A673 (cell line): ENCODE measurements at places on chromosomes 12 and 14. TPM values are rescaled to one million over a fixed set of nuclear protein-coding genes. Genes with fewer than 3 reads are reported as not detected.

- DNase-seq = no peak
Measured at GRCh38 chr12:116236976-116237375, 40.5 kb downstream of the MED13L start.

DNA sequence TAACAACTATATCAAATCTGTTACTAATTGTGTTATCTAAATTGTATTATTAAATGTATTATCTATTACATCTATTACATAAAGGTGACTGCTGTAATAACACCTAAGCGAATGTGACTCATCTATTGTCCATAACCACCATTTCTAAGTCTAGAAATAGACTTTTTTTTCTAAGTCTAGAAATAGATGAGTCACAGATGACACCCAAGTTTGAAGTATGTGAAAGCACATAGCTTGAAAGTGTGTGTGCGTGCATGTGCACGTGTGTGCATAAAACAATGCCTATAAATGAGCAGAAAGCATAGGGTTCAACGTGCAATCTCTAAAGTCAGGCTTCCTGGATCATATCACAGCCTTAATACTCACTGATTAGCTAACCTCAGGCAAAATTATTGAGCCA is 451.3 kb upstream of the USP15 start:
- no peak for DNase-seq

DNA sequence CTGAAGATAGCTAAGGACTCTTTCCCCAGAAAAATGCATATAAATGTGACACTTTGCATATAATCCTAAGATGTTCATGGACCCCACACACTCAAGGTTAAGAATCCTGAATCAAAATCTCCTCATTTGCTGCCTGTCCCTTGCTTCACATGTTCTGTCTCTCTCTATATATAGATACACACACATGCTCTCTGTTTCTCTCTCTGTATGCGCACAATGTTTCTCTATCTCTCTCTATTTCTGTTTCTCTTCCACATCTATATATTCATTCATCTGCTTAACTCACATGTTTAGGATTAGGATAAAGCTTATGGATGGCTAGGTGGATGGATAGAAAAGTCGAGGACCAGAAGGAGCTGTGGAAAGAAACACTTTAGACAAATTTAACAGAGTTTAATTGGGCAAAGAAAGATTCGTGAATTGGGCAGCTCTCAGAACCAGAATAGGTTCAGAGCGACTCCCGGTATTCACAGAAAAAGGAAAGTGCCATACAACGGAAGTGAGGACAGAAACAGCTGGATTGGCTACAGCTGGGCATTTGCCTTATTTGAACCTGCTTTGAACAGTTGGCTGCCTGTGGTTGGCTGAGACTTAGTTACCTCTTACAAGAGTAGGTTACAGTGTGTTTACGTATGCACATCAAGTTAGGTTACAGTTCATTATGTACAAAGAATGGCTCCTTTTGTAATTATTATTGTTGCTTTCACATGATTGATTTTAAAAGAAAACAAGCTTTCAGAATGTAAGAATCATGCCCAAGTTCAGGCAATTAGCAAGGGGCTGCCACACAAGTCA is 57.6 kb downstream of the EMP1 start:
- no peak for DNase-seq

GRCh38 chr12:22310275-22310674 is 24.2 kb downstream of the ST8SIA1 start:
- DNase-seq = no peak

The PLBD1 gene
- not detected in 2 replicates for total RNA-seq

DNA sequence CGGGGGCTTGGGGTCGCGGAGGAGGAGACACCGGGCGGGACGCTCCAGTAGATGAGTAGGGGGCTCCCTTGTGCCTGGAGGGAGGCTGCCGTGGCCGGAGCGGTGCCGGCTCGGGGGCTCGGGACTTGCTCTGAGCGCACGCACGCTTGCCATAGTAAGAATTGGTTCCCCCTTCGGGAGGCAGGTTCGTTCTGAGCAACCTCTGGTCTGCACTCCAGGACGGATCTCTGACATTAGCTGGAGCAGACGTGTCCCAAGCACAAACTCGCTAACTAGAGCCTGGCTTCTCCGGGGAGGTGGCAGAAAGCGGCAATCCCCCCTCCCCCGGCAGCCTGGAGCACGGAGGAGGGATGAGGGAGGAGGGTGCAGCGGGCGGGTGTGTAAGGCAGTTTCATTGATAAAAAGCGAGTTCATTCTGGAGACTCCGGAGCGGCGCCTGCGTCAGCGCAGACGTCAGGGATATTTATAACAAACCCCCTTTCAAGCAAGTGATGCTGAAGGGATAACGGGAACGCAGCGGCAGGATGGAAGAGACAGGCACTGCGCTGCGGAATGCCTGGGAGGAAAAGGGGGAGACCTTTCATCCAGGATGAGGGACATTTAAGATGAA is 630 bp downstream of the FOS start:
- DNase-seq = peak; percentile 66

The RNASE1 gene
- not detected in 2 replicates for total RNA-seq

The C12orf50 gene
- 0.15 and 0.20 TPM in 2 replicates for total RNA-seq

- DNase-seq = peak; percentile 41
Measured at GRCh38 chr12:76080729-76081415, 3.6 kb downstream of the NAP1L1 start.

- no peak for DNase-seq
Measured at GRCh38 chr14:99265571-99265970, 6.4 kb downstream of the BCL11B start.

DNA sequence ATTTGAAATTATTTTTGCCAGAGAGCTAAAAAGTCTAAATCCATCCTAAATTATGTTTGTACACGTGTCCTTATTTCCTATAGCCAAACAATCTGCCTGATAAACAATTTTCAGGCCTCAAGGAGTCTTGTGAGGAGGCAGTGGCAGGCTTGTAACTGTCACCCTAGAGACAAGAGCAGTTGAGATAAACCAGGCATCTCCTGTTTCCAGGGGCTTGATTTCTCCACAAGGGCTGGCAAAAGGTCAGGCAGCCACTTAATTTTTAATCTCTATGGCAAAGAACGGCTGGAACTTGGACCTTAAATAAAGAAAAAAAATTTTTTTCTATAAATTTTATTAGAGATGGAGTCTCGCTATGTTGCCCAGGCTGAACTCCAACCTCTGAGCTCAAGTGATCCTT is 15.5 kb downstream of the PKP2 start:
- no peak for DNase-seq

GRCh38 chr14:96586056-96586455 is 83.9 kb downstream of the PAPOLA start:
- no peak for DNase-seq

- peak; percentile 20 for DNase-seq
Measured at GRCh38 chr12:65500091-65500900, 221.8 kb downstream of the MSRB3 start.

DNA sequence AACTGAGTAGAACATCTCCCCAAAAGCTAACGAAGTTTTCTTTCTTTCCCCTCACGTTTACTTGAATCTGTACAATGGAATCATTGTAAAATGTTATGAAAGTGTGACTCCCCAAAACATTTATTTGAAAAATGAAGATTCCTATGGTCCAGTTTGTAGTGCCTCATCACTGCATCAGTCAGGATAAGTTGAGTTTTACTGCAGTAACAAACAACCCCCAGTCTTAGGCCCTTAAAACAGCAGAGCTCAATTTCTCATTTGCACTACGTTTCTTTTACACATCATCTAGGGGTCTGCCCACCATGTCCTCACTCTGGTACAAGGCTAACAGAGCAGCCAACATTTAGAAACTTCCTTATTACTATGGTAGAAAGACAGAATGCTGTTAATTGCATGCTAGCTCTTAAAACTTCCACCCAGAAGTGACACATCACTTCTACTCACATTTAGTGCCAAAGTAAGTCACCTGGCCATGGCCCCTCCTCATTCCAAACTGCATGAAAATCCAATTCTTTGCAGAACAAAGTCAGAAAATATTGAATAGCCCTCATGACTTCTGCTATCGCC is 546.4 kb downstream of the MED13L start:
- DNase-seq = no peak

GRCh38 chr12:92301356-92301755 is 155.7 kb upstream of the BTG1 start:
- no peak for DNase-seq

The TDRD9 gene
- total RNA-seq = not detected in 2 replicates

The FAM222A gene
- 3.9 and 5.5 TPM in 2 replicates for total RNA-seq

The TPPP2 gene
- total RNA-seq = not detected in 2 replicates

The CLEC2B gene
- 9.4 and 12.3 TPM in 2 replicates for total RNA-seq

DNA sequence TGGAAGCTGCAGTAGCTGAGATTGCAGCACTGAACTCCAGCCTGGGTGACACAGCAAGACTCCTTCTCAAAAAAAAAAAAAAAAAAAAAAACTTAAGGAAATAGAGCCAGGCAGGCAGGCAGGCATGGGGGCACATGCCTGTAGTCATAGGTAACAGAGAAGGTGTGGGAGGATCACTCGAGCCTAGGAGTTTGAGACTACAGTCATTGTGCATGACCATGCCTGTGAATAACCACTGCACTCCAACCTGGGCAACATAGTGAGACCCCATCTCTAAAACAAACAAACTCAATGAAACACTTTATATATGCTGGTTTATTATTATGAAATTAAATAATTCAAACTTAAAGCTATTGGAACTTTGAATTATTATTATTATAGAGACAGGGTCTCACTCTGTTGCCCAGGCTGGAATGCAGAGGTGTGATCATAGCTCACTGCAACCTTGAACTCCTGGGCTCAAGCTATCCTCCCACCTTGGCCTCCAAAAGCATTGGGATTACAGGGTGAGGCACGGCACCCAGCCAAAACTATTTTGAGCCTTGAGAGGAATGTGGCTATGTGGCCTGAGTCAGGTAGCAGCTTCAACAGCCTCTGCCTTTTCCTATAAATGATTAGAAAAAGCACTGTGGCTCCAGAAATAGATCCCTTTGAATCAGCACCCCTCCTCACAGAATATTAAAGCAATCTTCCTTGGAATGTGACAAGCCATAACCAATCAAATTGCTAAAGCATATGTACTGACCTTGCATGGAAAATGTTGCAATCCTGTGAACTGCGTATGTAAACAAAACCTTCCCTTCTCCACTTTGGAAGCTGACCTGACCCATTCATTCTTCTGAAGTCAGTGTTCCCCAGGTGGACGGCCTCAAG is 34.7 kb upstream of the YY1 start:
- DNase-seq = no peak

GRCh38 chr12:21483531-21483930 is 17.9 kb downstream of the RECQL start:
- no peak for DNase-seq

The CLSTN3 gene
- 10.7 and 12.1 TPM in 2 replicates for total RNA-seq

DNA sequence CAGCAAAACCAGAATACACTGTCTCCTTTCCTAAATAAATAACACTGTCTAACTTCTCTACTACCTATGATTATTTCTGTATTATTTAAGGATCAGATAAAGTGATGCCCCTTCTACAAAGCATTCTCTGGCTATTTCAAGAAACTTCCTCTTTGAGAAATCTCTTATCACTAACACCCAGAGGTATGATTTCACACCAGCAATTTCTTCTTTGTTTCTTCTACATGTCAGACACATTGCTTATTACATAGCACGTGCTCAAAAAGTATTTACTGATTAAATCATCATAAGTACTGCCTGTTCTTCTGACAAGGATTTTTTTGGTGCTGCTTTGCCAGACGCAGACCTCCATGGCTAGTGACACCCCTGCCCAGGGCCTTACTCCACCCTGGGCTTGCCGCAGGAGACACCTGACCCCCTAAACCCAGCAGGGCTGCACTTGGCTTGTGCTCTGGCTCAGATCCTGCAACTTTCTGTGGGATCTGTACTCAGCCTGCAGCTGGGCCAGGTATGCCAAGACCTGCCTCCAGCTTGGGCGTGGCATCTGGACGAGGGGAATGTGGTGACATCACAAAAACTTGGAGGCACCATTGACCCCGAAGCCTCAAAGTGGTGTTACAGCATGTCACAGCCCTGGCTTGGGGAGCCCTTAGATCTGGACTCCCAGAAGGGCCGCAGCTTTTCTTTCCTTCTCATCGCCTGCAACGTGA is 15.4 kb upstream of the HIGD1C start:
- DNase-seq = no peak

DNA sequence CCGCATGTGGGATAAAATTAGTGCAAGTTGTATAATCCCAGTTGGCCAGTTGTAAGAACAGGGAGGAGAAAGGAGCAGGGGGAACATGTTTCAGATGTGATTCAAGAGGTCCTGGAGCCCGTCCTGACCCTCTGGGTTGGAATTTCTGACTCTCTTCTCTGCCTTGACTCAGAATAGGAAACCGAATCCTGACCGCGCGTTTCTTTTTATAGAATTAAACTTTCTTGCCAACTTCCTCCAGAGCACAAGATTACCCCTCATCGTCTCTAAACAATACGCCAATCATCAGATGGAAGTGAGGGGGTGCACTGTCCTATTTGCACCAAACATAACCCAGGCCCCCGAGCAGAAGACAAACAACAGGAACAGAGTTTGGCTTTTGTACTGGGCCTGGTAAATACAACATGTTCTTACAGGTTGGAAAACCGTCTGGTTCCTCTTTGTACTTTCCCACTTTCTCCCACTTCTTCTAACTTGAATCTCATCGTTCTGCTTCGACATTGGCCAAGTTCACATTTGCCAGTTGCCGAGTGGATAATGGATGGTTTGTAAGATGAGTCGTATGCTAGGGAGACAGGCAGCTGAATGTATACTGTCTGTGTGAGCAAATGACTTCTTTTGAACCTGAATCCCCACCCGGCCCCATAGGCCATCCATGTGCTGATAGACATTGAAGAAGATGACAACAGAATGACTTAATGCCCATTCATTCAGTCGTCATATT is 42.6 kb upstream of the MED13L start:
- no peak for DNase-seq

The PMEL gene
- 1.2 and 2.0 TPM in 2 replicates for total RNA-seq

DNA sequence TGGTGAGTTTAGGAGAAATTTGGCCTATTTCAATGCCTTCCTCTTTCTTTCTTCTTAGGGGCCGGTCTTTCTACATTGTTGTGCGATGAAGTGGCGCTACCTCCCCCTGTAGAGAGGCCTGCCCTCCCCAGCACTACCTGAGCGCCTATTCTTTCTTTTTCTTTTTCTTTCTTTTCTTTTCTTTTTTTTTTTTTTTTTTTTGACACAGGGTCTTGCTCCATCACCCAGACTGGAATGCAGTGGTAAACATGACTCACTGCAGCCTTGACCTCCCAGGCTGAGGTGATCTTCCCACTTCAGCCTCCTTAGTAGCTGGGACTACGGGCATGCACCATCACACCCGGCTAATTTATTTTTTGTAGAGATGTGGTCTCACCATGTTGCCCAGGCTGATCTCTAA is 136.1 kb upstream of the MAX start:
- no peak for DNase-seq

The AKAP6 gene
- total RNA-seq = 0.73 and 1.7 TPM in 2 replicates

DNA sequence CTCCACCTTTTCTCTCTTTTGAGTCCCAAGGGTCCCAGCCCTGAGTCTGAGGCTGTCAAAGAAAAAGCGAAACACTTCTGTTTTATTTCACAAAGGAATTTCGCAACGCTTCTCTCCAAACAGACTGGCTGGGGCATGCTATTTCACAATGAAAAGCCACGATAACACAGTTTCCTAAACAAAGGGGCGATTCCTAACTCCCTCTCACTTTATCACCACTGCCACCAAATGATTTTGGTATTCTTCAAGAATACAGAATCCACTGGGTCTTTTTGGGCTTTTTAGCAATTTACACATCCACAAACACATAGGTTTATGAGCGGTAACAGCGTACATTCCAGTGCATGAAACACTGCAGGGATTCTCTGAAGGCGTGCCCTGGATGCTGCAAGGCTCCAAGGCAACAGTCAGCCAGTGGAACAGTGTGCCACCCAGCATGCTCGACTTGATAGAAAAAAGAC is 161.2 kb downstream of the DAD1 start:
- peak; percentile 90 for DNase-seq

GRCh38 chr12:117596968-117597367 is 235.5 kb upstream of the NOS1 start:
- DNase-seq = no peak
